Skeletal muscle cell (primary cell): ENCODE measurements at places on chromosomes 6 and 20.

- no peak for DNase-seq
These were observed 57.1 kb downstream of the ITCH start for GRCh38 chr20:34420146-34420545.

- no peak for DNase-seq
These were observed 285.8 kb upstream of the SUPT3H start for GRCh38 chr6:45663251-45664221.

- no peak for DNase-seq
These were observed 39.4 kb upstream of the DACT2 start for GRCh38 chr6:168358842-168359420.

DNA sequence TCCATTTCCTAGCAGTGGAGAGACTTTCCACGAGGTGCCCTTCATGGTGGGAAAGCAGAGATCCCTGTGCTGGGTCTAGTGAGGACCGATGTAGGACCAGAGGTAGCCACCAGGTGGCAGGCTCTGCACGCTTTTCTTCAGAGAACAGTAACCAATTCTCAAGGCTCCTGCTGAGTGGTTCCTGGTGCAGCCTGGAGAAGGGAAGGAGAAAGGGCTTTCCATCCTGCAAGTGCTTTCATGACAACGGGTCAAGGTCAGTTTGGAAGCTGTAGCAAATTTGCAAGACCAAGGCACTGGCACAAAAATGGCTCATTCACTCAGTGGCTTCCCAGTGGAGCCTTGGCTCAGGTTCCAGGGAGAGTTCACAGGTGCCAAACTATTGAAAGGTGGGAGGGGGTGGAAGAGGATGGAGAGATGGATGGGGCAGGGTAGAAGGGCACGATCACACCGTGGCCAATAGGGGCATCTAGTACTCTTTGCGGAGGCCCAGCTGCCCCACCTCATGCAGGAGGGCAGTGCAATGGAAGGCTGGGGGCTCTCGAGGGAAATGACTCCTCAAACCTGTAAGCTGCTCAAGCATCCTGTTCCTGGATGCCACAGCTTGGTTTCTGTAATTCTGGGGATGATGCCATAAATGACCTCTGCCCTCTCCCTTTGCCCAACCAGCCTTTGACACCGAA is 25.5 kb upstream of the KCNK16 start:
- DNase-seq = no peak

DNA sequence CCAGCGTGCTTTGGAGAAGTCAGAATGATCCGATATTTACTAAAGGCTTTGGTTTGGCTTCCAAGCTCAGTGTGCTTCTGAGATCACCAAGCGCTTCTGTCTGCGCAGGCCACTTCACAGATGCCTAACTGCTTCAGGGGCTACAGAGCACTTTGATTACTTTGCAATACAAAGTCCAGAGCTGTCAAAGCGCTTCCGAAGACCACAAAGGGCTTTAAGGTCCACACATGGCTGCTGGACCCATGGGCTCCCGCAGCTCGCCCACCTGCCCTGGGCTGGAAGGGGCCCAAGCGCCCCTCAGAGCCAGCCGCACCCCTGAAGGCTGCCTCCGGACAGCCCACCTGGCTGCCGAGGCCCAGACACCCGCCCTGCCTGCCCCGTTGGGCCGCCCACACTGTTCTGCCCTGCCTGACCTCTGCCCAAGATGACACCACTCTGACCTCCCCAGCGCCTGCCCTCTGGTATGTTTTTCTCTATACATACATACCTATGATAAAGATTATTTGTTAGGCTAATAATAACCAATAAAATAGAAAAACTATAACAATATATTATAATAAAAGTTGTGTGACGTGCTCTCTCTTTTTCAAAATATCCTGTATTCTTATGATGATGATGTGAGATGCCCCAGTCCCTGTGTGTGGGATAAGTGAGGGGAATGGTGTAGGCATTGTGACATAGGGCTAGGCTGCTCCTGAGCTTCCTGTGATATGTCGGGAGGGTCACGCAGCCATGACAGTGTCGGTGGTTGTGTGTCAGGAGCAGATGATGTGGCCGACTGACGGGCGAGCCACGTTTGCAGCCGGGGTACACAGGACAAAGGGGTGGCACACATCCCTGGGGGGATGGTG is 22.6 kb downstream of the DYNLT1 start:
- DNase-seq = no peak

GRCh38 chr6:6646859-6647258 is 58.3 kb downstream of the LY86 start:
- no peak for DNase-seq

DNA sequence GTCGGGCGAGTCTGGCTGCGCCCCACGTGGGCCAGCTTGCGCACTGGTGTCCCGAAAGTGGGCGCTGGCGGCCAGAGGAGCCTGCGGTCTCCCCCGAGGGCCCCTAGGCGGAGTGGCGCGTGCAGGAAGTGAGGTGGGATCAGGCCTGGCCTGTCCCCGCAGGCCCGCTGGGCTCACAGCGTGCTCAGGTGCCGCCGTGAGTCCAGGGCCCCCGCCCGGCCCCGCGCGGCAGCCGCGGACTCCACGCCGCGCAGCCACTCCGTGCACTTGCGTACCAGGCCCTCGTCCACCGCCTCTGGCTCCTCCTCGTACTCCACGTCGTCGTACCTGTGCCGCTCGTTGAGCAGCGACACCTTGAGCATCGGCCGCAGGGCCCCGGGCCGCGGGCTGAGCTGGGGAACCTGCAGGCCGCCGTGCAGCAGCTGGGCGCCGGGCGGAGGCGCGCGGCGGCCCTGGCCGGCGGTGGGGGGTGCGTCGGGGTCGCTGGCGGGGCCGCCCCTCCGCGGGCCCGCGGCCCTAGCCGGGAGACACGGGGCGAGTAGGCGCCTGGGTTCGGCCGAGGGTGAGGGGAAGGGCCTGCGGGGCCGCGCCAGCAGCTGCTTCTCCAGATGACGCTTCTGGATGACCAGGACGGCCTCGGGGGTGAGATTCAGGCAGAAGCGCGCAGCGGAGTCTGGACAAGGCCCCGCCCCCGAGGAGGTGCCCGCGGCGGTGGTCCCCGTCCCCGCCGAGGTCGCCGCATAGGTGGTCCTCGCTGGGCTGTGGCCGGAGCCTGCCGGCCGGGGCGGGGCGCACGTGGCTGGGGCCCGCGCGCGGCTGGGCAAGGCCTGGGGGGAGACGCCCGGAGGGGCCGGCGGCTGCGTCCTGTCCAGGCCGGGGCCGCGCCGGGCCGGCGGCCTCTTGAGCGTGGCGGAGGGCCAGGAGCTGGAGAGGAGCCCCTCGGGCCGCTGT is 835 bp downstream of the PRR18 start:
- no peak for DNase-seq

DNA sequence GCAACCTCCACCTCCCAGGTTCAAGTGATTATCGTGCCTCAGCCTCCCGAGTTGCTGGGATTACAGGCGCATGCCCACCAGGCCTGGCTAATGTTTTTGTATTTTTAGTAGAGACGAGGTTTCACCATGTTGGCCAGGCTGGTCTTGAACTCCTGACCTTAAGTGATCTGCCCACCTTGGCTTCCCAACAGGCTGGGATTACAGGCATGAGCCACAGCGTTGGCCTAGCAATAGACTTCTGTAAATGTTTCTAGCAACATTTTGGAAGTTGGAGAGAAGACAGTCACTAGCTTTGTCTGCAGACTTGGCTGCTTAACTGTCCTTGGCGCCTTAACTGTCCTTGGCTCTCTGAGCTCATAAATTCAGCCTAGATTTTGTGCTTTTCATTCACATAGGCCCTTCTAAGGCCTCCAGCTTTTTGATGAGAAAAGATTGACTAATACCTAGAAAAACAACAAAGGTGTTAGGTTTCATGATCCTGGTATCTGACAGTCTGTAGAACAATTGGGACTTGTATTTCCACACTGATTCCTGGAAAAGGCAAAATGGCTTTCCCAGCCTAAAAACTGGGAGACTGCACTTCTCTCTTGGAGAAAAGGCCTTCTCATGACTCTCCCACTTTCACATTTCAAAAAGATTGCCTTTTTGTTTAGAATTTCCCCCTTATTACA is 49.7 kb downstream of the OR2B2 start:
- DNase-seq = no peak

GRCh38 chr6:110232450-110232849 is 52.2 kb downstream of the CDC40 start:
- no peak for DNase-seq

DNA sequence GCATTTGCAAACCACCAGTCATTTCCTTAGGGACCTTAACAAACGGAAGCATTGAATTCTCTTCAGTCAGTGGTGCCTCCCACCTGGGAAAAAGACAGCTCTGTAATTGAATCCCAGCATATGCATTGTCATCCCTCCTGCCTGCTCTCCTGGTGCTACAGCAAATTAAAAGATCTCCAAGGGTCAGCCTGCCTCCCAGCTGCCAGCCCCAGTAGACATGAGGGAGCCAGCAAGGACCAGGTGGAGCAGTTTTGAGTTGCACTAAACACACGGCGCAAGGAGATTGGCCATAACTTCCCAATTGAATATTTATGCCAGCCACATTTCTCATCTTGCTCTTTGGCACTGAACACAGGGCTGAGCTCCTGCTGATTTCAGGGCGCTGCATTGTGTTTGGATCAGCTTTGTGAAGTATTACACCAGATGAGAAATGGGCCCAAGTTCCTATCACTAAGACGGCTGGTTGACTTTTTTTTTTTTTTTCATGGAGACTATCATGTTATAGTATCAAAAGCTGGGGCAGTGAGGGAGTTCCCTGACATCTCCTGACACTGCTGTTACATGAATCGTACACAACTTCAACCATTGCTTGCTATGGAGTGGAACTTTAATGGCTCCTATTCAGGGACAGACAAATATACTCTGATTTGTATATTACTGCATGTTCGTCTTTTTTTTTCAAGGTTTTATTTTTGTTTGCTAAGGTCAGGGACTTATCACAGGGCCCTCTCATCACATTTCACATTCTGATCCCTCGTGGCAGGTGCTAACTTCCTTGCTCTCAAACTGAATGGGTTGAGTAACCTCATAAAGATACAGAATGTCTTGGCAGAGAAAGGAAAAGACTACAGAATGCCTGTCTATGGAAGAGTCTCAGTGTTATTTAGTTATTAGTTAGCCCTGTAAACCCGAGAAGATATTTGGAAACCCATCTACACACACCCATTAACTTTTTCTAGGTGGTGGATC is 191.1 kb downstream of the EYA4 start:
- peak; percentile 59 for DNase-seq

DNA sequence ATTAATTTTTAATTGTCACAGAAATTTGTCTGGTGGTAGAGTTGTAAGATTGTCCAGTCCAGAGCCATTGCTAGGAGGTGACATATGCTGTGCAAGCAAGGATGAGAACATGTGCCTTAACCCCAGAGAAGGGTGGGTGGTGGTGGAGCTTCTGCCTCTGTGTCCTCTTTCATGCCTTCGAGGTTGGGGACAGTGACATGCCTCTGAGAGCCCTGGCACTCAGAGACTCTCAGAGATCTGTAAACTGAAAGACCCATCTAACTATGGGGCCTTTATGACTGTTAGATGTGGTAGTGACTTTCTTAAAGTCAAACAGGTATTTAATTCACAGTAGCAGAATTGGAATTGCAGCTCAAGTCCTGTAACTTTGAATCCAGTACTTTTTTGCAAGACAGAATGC is 132.4 kb downstream of the JARID2 start:
- no peak for DNase-seq

DNA sequence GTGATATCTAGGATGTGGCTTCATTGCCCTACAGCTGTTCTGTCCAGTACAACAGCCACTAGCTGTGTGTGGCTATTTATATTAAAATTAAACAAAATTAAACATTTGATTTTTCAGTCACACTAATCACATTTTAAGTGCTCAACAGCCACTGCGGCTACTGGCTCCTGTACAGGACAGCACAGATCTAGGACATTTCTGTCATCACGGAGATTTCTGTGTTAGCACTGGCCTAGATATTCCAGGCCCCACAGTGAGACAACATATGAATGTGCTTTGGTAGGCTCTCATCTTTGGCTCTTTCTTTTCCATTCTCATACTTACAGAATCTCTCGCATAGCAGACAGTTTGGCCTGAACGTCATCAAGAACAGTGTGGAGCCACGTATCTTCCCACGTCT is 48.4 kb upstream of the ZBTB24 start:
- no peak for DNase-seq

GRCh38 chr6:132818404-132819359 is 4.3 kb downstream of the RPS12 start:
- DNase-seq = no peak

- DNase-seq = no peak
These were observed 33.7 kb downstream of the PKIG start for GRCh38 chr20:44615876-44616603.

DNA sequence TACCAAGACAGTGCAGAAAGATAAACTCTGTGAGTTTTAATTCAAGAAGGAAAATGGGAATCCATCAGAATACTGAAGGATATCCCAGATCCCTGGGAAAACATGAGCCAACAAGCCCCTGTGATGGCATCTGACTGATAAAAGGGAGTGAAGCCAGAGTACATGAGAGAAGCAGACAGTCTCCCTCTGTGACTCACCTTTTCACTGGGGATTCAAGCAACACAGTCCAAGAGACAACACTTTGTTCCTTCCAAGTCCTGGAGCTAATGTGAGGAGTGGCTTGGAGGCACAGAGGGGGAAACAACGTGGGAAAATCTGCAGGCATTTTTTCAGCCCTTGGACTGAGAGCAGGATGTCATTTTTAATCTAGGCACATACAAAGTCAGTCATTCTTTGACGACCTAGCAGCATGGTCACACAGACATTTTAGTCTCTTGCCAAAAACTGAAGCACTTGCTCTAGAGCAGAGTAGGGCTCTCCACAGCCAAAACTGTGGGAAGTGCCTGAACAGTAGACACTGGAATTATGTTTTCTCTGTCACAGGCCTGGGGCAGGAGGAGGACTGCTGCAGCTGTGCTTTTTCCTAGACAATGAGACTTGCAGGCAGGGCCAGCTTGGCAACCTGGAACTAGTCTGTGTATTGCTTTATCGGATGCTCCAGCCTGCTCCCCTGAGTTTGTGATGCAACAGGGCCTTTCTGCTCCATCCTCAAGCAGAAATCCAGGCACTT is 465.0 kb upstream of the GJE1 start:
- peak; percentile 4 for DNase-seq

GRCh38 chr20:62831854-62832211 is 15.0 kb downstream of the COL9A3 start:
- no peak for DNase-seq

- no peak for DNase-seq
These were observed 26.9 kb downstream of the FIG4 start for GRCh38 chr6:109717971-109718370.

DNA sequence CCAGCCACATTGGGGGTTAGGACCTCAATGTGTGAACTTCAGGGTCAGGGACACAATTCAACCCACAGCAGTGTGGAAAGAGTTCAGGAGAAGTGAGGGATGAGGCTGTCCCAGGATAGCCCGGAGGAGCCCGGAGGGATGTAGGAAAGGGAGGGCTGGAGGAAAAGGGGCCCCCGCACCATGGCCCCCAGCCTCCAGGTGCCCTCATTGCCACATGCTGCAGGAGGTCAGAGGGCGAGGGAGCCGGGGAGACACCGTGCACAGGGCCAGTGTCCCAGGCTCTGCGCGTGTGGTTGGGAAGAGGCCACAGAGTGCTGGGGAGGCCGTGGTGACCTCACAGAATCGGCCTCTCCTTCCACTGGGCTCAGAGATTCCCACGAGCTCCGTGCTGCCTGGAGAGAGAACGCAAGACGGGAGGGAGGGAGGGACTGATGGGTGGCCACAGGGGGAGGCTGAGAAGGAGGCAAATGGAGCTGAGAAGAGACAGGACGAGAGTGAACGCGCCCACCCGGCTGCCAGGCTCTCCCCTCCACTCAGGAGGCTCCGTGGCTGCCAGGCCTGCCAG is 215.1 kb downstream of the DLL1 start:
- no peak for DNase-seq

- DNase-seq = no peak
These were observed 30.5 kb downstream of the FOXO3 start for GRCh38 chr6:108591040-108591816.

- DNase-seq = no peak
These were observed 93.7 kb downstream of the SULF2 start for GRCh38 chr20:47691625-47692024.
